ENCODE measurements at places on chromosomes 4 and X.

GRCh38 chr4:182245541-182246215, 2.5 kb downstream of the TENM3 start:
- DNase-seq, result no peak

GRCh38 chrX:35442421-35442820, 355.7 kb upstream of the MAGEB16 start:
- DNase-seq, result no peak

- DNase-seq, result peak; percentile 50
Measured at GRCh38 chrX:119887721-119888425, 7.8 kb upstream of the AKAP14 start.

DNA sequence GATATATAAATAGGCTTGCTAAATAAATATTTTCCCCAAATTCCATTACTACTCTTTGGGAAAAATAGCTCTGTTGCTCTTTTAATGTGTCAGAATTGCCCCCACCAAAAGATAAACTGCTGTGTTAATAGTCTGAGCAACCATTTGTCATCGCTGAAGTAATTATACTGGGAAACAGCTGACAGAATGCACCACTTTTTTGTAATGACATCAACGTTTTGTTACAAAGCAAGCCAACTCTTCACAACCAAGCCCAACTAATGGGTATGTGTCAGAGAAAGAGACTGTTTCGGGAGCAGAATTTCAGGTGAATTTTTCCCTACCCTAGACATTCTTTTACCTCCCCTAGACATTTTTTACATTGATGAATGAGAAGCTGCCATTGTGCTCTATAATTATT, 405.0 kb upstream of the MAGEB18 start:
- DNase-seq, result no peak

DNA sequence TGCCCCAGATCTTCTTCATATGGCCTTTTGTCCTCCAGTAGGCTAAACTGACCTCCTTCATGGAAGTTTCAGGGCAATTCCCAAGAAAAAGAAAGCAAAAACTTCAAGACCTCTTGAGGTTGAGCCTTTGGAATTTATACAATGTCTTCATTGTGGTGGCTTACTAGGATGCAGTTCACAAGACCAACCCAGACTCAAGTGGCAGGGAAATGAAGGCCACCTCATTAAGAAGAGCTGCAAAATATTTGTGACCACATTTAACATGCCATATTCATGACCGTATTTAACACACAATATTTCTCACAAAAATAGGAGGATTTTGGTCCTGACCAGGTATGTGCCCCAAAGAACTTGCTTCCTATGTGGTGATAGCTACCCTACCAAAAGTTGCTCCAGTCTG, 605.5 kb upstream of the PITX2 start:
- DNase-seq, result no peak

- DNase-seq, result no peak
Measured at GRCh38 chr4:131426023-131426758, 1722.9 kb upstream of the PCDH10 start.

- no peak for DNase-seq
Measured at GRCh38 chr4:183321079-183321478, 1.0 kb upstream of the CLDN22 start.

GRCh38 chr4:82097504-82097903, 276.3 kb downstream of the HNRNPD start:
- DNase-seq, result no peak

GRCh38 chr4:109041463-109042360, 260.7 kb downstream of the COL25A1 start:
- DNase-seq, result no peak

DNA sequence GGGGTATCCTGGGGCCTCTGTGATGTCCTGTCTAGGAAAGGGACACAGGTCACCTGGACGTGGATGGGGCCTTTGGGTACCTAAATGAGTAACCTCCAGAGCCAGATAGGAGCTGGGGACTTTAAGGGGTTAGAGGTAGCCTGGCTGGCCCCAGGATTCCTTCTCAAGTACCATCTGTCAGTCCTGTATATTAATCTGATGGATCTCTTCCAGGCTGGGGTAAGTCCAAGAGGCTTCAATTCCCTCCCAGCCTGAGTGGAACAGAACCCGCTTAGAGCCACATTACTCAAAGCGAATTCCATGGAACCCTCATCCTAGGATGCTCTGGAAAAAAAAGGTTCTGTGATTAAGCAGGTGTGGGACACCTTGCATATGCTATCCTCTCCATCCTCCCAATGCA, 24.8 kb upstream of the MAP3K15 start:
- no peak for DNase-seq

DNA sequence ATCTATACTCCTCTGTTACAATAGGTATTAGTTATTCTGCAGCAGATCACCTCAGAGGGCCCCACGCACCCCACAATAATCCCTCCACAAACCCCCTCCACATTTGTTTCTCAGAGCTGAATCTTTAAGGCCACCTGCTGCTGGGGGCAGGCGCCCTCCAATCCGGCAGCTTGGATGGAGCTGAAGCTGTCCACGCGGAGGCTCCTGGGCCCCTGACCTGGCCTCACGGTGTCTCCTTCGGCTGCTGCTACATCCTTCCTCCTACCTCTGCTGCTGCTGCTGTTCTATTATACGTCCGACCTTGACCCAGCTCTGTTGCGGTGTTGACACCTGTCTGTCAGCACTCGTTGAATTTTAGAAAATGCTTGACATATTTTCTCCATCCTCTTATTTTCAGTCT, 430.2 kb upstream of the ZFP42 start:
- DNase-seq, result no peak

GRCh38 chr4:82891707-82892466, 934 bp upstream of the SEC31A start:
- no peak for DNase-seq

DNA sequence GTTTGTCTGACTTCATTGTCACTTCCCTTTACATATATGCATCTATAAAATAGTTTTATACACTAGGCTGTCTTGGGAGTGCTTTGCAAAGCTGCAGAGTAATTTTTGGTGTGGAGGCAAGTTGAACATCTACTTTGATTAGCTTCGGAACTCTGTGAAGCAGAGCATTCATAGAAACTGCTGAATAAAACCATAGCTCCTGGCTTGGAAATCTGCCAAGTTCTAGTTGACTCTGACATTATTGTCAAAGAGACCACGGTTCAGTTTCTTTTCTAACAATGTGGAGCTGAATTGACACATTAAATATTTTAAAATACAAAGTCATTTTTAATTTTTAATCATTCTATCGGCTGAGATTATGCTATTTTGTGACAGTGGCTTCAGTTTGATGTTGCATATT, 335.0 kb downstream of the BMPR1B start:
- DNase-seq, result no peak

GRCh38 chr4:17033768-17034181, 135.3 kb upstream of the LDB2 start:
- no peak for DNase-seq

DNA sequence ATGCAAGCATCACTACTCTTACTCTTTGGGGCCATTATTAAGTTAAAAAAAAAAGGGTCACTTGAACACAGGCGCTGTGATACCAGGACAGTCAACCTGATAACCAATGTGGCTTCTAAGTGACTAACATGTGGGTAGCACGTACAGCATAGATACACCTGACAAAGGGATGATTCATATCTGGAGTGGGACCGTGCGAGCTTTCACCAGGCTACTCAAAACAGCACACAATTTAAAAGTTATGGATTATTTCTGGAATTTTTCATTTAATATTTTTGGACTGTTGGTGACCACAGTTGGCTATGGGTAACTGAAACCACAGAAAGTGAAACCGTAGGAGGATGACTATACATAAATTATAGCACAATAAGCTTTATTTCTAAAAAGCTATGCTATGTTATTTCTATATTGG, 113.8 kb upstream of the STIM2 start:
- peak; percentile 0 for DNase-seq

GRCh38 chr4:87031920-87032319, 97.1 kb downstream of the AFF1 start:
- no peak for DNase-seq

DNA sequence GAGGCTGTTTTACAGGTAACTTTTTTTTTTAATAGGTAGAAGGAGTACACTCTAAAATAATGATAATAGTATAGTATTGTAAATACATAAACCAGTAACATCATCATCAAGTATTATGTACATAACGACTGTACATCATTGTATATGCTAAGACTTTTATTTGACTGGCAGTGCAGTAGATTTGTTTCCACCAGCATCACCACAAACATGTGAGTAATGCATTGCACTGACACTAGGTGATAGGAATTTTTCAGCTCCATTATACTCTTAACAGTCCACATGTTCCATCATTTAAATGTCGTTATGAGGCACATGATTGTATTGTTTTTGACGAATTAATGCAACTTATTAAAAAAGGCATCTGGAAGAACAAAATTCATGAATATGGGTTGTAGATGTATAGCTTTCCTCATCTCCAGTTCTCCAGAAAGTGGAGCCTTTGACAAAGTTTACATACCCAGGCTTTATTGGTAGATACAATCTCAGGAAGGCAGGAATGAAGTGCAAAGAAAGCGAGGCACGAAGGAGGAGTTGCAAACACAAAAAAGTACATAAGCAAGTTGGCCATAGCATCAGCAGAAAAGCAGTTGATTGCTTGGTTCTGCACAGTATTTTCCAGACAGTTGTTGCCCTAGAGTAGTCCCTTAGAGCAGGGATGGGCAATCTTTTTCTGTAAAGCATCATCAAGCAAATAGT, 336.9 kb upstream of the NR3C2 start:
- DNase-seq, result no peak

DNA sequence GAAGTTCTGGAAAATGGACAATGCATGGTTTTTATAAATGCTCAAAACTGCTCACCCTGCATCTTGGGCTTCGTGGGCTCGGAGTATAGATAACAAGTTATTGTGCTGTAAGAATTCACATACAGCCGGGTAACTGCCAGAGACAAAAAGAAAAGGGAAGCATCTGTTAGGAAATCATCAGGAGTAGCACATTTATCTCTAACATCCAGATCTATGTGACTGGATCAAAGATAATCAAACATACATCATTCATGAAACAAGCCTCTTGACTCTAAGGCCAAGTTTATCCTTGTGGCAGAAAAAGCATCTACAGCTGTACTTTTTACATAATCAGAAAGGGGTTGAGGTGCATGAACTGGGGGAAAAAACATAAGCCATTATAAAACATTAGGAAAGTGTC, 264.2 kb downstream of the PPP3CA start:
- no peak for DNase-seq

DNA sequence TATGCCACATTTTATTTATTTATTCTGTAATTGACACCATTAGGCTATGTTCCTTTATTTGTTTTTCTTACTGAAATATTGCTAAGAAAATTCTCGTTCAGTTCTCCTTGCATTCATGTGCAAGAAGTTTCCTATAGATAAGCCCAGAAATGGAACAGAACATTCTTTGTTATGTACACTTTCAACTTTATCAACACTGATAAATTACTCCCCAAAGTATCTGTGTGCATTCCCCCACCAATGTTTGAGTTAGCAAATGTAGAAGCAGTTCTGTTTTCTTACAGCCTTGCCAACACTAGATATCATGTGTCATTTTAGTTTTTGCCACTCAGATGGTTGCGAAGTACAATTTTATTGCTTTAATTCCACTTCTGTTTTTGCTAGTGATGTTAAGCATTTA, 166.4 kb upstream of the NPY2R start:
- DNase-seq, result no peak

- no peak for DNase-seq
Measured at GRCh38 chr4:166169111-166169510, 296.1 kb downstream of the TLL1 start.

DNA sequence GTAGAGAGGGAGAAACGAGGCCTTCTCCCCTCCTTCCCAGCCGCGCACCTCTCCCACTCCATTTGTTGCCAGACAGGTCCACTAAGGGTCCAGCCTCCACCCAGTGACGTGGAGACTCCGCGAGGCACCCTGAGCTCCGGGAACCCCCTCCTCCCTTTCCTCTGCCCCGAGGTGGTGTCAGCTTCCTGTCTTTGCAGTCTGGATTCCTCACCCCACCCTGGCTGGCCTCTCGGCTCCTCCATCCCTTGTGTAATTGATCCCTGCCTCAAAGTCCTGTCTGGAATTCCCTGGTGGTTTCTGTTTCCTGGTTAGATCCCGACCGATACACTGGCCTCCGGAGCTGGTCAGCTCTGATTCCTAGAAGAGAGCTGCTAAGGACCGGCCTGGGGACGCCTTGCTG, 105.9 kb upstream of the SCOC start:
- no peak for DNase-seq

GRCh38 chrX:136619899-136620505, 28.0 kb upstream of the CD40LG start:
- DNase-seq, result no peak

- DNase-seq, result no peak
Measured at GRCh38 chrX:9604908-9605306, 140.0 kb downstream of the TBL1X start.

DNA sequence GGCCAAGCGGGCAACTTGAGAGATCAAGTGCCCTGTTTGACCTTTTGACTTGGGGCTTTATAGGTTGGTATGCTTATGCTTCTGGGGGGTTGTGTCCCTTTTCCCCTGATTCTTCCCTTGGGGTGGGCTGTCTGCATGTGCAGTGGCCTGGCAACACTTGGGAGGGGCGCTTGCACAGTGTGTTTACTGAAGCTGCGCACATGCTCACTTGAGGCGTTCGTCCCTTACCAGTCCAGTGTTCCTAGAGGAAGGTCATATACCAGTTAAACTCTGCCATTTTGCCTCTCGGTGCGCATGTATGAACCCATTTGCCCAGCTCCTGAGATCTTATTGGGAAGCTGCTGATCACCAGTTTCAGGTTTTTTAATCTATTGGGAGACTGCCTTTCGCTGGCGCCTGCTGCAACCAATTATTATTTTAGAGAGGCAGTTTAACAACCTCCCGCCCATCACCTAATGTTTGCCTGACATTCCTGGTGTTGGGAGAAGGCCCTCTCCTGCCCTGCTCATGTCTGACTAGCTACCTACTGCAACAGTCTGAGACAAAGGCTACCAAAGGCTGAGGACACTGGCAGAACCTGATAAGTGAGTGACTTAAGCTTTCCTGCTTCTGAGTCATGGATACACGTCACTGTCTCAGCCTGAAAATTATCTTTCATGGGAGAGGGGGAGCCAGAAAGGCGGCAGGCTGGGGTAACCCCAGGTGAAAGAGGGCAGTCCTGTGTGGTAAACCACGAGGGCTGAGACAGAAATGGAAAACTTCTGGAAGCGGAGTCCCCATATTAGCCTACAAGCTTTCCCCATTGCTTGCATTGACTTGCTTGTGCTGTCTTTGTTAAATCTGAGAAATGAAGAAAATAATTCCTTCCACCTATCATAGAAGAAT, 97.6 kb downstream of the CPE start:
- DNase-seq, result no peak

DNA sequence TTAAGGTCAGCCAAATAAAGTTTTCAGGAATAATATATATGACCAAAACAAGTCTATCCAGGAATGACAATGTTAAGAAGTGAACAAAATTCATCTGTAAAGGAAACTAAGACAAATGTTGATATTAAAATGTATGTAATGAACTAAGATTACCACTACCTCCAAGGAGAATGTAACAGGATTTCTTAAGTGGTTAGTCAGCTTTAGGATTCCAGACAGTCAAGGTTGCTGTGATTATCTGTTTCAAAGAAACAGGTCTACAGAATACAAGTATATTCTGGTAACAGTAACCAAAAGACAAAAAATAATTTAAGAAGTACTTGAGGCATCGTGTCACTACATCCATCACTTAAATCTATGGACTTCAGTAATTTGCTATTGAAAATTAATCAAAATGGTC, 172.8 kb downstream of the SCFD2 start:
- no peak for DNase-seq

Data from stimulated activated CD4-positive, alpha-beta T cell treated with anti-CD3 and anti-CD28 coated beads, Interleukin-12 subunit alpha, Interleukin-12 subunit beta, amount 100 ng/mL, for 24 hours (primary cell).